Spinal cord (tissue), 10 donors: ENCODE measurements at places on chromosomes 13 and 19. TPM values are rescaled to one million over a fixed set of nuclear protein-coding genes. Genes with fewer than 3 reads are reported as not detected.

The BTBD2 gene
- 45.6 TPM for total RNA-seq

GRCh38 chr13:43543331-43543730 is 243.4 kb downstream of the ENOX1 start:
- no peak for DNase-seq

The NR2C2AP gene
- 14.4 TPM for total RNA-seq

The LGALS14 gene
- not detected for total RNA-seq

DNA sequence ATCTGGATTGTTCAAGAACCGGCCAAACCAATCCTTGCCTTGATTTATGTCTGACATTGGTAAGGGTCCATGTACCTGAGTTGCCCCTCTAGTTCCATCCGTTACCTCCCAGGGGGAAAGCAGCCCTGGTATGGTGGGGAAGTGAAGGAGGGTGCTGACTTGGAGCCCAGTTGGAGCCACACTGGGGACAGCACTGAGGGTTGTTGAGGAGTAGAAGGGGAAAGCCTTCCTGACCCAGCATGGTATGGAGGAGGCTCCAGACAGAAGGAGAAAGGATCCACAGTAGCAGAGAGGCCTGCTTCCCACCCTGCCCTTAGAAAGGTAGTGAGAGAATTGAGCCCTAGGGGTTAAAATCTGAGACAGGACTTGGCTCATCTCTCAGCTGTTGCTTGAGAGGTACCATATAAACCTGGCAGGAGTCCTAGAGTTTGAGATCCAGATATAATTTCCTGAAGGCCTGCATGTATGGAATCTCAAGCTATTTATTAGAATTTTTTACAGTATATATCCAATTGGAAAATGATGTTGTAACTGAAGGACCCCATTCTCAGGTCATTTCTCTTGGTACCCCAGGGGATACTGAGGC is 16.7 kb upstream of the FCGBP start:
- no peak for DNase-seq

GRCh38 chr13:97224544-97225300 is 2.6 kb downstream of the MBNL2 start:
- DNase-seq, result no peak

- no peak for DNase-seq
These were observed 124.2 kb downstream of the UQCRFS1 start for GRCh38 chr19:29088761-29089160.

The PROZ gene
- total RNA-seq, result not detected

- DNase-seq, result no peak
These were observed 436.7 kb upstream of the ZNF507 start for GRCh38 chr19:31908496-31909225.

- peak; percentile 91 for DNase-seq
These were observed at the start of gene SYT5 for GRCh38 chr19:55179606-55180484. Gene SYT5, minus strand, starts transcription at chr19:55180289. Its CDS starts 1,248 bp downstream, at chr19:55179041.

The PDE4C gene
- total RNA-seq, result 0.88 TPM

The CYP2F1 gene
- total RNA-seq, result not detected

DNA sequence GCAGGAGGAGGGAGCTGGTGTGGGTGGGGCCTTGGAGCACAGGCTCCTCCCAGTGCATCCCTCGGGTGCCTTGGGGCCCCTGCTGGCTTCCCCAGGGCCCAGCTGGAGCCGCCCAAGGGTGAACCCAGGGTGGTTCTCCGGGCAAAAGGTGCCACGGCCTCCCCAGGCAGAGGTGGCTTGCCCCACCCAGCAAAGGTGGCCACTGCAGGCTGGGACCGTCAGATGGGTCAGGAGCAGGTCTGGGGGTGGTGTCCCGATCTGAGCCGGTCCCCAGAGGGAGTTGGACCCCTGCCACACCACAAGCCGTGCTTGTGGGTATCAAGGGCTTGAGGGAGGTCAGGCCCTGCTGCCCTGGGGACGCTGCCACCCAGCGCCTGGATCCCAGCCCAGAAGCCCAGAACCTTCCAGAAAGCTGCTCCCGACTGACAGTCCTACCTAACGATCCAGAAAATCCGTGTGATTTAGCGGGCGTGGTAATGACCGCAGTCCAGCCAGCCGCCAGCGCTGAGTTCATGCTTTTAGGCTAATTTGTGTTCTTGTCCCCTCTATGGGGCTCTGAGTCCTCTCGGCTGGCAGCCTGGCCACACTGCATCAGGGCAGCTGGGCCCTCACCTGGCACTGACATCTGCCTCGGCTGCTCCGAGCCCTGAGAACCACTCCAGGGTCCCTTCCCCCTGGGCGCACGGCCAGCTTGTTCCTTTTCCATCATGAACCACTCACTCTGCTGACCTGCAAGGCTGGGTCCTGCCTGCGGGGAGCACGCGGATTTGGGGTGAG is 5.0 kb upstream of the GRIN3B start:
- no peak for DNase-seq

DNA sequence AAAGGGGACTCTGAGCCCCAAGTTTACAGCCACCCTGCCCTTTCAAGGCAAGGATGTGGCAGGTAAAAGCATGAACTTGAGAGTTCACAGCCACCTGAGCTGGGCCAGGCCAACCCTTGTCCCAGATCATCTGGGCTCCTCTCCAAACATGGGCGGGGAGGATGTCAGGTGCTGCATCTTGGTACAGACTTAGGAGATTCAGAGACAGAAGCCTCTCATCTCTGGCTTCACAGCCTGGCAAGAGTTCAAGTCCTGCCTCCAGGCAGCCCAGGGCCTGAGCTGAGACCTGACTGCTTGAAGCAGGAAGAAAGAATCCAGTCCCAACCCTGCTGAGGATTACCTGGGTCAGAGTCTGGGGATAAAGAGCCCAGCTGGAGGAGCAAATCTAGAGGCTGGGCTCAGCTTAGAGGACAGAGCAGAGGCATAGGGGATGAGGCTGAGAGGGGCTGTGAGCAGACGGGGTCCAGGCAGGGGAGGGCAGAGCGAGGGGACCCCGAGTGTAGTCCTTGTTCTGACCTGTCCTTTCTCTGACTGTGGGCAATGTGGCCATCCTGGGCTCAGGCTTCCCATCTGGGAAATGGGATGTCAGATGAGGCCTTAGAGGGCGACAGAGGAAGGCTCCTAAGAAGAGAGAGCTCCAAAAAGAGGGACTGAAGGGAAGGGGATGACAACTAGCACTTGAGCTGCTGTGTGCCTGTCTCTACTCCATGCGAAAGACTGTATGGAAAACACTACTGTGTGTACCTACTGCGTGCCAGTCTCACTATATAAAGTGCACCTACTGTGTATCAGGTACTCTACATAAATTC is 6.6 kb upstream of the OR10H5 start:
- DNase-seq, result peak; percentile 12

GRCh38 chr19:15506074-15506571 is 2.2 kb upstream of the CYP4F22 start:
- no peak for DNase-seq

The ZNF284 gene
- 6.8 TPM for total RNA-seq

GRCh38 chr19:2883686-2884439 is 16.7 kb downstream of the ZNF556 start:
- no peak for DNase-seq

The ZNF180 gene
- 15.8 TPM for total RNA-seq

DNA sequence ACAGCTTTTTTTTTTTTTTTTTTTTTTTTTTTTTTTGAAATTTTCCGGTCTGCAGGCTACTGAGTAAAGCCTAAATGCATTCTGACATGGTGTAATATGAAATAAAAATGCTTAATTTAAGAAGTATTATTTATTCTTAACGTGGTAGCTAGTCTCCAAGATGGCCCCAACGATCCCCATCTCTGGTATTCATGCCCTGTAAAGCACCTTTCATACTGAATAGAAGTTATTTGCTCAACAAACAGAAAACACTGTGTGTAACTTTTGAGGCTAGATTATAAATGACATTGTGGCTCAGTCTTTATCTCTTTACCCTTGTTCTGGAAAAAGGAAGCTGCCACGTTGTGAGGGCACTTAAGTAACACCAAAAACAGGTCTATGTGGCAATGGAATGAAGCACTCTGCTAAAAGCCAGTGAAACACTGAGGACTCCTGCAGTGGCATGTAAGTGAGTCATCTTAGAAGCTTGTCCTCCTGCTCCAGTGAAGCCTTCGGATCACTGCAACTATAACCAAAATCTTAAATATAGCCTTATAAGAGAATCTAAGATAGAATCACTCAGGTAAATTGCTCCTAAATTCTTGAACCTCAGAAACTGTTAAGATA is 128.7 kb downstream of the UGGT2 start:
- DNase-seq, result no peak

The SH2D3A gene
- 0.50 TPM for total RNA-seq

The ZNF723 gene
- total RNA-seq, result not detected

- DNase-seq, result peak; percentile 50
These were observed 1.6 kb downstream of the GATAD2A start for GRCh38 chr19:19406878-19407632.

GRCh38 chr19:54630782-54631181 is 498 bp downstream of the LILRB1 start:
- no peak for DNase-seq

The ZNF91 gene
- total RNA-seq, result 105 TPM

DNA sequence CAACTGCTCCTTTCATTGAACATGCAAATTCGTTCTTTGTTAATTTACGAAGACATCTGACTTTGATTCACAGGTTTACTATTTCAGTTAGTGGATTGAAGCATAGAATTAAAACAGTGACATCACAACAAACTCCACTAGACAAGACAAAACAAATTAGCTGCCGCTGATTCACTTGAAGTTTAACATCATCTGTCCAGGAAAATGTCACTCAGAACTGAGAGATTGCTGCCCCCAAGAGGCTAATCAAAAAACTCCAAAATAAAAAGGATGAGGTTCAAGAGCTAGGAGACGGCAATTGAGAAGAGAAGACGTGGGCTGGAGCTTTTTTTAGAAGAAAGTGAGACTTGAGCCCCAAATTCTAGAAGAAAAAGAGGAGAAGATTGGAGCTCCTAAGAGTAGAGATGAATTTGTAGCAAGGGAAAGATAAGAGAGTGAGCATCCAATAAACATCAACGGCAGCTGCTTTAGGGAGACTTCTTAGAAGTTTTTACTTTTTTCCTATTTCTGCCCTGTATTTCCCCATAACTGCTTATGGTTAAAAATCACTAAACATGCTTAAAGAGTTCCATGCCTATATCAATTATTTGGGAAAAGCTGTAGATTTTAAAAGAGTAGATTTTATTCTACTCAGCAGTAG is 40.8 kb upstream of the TPP2 start:
- peak; percentile 33 for DNase-seq

GRCh38 chr19:48624791-48625723 is 5.8 kb downstream of the SPHK2 start:
- no peak for DNase-seq

GRCh38 chr19:41297628-41298347 is 12.2 kb upstream of the CCDC97 start:
- no peak for DNase-seq

DNA sequence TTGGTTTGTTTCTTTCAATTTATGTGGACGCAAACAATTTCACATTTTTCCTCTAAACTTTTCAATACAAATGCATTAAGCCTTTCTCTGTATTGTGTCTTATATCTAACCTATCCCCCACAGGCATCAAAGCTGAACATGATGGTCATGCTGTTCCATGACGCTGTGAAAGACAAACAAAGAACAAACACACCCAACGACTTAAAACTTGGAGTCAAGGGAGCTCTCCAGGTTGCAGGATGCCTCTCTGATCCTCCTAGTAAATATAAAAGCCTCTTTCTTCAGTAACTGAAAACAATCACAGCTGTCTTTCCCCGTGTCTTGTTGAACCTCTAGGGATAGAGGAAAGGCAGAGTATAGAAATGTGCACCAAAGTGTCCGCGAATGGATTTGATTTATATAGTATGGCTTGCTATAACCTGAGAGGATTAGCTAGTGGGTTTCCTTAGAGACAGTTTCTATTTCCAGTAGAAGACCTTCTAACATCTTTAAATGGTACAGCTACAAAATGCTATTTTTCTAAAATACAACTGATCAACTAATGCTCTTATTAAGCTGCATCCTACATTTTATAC is 43.1 kb downstream of the PCDH9 start:
- no peak for DNase-seq

GRCh38 chr19:8216357-8216756 is 7.2 kb downstream of the CERS4 start:
- no peak for DNase-seq

DNA sequence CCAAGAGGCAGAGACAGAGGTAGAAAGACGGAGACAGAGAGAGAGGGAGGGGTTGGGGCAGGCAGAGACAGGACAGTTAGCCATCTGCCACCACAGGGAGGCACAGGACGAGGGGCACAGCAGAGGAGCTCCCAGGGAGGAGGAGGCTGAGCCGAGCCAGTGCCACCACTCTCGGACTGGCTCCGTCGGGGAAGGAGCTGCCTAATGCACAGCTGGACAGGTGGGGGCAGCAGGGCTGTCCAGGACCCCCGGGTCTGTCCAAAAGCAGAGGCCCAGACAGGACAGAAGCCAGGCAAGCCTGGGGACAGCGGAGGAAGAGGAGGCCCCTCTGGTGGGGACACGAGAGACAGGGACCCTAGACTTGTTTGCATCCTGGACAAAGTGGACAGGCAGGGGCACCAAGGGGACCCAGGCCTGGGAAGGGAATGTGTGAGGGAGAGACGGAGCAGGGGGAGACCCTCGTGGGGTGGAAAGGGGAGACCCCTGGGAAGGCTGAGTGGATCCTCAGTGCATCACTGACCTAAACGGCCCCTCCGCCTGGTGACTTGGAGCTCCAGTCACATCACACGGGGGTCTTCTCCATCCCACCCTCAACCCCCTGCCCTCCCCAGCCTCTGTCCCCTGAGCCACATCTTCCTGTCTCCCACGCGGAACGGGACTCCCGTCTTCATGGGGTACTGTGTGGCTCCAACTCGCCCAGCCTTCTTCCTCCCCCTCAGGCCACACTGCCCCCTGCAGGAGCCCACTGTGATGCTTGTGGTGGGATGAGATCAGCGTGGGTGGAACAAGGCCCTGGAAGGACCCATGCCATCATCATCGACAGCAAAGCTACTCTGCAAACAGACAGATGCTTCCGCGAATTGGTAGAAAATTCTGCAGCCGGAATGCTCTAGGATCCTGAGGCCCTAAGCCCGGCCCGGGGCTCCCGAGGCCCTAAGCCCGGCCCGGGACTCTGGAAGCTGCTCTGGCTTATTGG is 915 bp downstream of the F10 start:
- DNase-seq, result no peak

DNA sequence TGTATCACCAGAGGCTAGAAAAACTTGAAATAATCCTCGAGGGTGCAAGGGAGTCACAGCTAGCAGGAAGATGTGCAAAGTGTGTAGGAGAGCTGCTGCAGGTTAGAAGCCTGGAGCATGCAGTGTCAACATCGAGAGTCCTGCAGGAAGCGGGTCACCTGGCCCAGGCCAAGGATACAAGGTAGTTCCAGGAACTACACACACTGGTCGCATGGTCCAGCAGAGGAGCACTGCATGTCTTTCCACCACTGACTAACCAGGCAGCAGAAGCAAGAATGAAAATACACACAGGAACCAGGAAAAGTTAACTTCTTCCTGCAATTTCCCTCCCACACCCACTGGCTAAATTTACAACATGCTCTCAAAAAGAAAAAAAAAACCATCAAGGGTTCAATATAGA is 36.0 kb upstream of the MIR17HG start:
- DNase-seq, result no peak

DNA sequence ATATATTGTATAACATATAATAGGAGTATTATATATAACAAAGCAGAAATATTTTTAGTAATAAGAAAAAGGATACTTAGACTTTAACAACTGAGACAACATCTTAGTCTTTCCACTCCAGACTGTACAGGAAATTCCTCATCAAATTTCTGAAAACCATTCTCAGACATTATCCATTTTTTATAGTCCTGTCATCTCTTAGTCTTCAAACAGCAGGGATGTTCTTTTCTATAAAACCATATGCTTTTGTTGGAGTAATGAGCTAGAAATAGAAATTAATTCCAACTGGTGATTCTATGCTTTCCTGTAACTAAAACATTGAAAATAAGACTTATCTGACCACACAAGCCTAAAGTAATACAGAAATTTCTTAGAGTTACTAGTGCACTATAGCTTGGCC is 82.2 kb upstream of the CSNK1A1L start:
- DNase-seq, result no peak
